ENCODE measurements at places on chromosomes 1 and 21.

GRCh38 chr1:242205622-242206489, 207.0 kb upstream of the MAP1LC3C start:
- DNase-seq, result no peak

- DNase-seq, result no peak
Observed at GRCh38 chr21:45364468-45365185, 40.3 kb upstream of the COL18A1 start.

DNA sequence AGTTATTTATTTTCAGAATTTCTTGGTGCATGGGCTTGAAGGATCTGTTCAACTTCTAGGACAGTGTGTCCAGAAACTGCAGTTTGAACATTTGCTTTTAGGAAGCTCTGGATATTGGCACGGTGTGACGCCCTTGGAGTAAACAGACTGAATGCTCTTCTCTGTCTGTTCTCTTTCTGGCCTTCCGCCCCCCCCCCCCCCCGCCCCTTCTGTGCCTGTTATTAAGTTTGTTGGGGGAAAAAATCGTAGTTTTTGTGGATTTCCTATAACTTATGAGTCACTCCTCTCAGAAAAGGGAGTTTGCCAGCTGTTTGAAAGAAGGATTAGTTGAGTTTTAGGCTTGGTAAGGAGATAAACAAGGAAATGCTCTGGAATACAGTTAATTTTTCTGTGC, 1.2 kb downstream of the KCTD3 start:
- no peak for DNase-seq

GRCh38 chr1:51385776-51386175, 55.4 kb upstream of the TTC39A start:
- no peak for DNase-seq

- no peak for DNase-seq
Observed at GRCh38 chr1:233443040-233443760, 115.7 kb downstream of the MAP3K21 start.

- peak; percentile 75 for DNase-seq
Observed at GRCh38 chr1:23624440-23624839, 65.1 kb upstream of the ID3 start.

GRCh38 chr1:8018492-8019228, 7.4 kb downstream of the ERRFI1 start:
- no peak for DNase-seq

GRCh38 chr21:34603002-34603709, 11.8 kb downstream of the RCAN1 start:
- peak; percentile 82 for DNase-seq

GRCh38 chr1:246724731-246725095, 504 bp downstream of the SCCPDH start:
- DNase-seq, result peak; percentile 11

- DNase-seq, result no peak
Observed at GRCh38 chr1:160578175-160578524, 1.1 kb downstream of the CD84 start.

DNA sequence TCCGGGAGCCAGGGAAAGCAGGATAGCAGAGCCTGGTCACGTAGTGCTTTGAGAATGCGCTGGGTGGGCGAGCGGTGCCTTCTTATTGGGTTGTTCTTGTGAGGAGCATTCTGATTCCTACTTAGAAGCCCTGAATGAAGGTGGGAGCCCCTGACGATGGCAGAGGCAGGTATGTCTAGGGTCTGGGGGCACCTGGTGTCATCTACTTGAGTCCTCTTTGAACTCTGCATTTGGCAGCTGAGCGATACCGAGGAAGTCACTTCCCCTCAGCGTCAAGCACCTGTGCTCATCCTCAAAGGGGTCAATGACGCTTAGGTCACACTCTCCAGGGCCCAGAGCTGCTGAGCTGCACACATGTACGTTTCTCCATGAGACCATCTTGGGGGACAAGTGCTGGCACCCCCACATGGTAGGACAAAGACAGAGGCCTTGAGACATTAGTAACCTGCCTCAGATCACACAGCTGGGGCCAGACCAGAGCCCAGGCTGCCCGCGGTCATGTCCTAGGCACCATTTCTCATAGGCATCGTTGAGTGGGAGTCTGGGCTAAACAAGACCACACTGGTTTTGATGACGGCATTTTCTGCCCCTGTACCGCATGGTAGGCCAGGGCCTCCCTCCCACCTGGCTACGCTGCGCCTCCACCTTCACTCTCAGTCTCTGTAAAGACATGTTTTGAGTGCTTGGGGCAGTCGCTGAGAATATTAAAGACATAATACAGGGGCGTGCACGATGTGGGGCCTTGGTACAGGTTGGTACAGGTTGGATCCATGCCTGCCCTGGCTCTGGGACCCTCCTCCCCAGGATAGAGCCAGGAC, 69.1 kb upstream of the ABCG1 start:
- DNase-seq, result no peak

GRCh38 chr1:40266786-40267535, 8.9 kb downstream of the ZMPSTE24 start:
- DNase-seq, result no peak

GRCh38 chr1:112507921-112508277, 866 bp upstream of the WNT2B start:
- peak; percentile 28 for DNase-seq

DNA sequence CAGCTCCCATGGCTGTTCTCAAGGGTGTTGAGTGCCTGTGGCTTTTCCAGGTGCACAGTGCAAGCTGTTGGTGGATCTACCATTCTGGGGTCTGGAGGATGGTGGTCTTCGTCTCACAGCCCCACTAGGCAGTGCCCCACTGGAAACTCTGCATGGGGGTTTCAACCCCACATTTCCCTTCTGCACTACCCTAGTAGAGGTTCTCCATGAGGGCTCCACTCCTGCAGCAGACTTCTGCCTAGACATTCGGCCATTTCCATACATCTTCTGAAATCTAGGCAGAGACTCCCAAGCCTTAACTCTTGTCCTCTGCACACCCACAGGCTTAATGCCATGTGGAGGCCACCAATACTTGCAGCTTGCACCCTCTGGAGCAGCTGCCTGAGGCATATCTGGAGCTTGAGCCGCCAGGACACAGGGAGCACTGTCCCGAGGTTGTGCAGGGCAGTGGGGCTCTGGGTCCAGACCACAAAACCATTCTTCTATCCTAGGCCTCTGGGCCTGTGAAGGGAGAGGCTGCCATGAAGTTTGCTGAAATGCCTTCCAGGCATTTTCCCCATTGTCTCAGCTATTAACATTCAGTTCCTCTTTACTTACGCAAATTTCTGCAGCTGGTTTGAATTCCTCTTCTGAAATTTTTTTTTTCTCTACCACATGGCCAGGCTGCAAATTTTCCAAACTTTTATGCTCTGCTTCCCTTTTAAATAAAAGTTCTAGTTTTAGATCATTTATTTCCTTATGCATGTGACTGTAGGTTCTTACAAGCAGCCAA, 8.8 kb upstream of the CAPN8 start:
- no peak for DNase-seq

DNA sequence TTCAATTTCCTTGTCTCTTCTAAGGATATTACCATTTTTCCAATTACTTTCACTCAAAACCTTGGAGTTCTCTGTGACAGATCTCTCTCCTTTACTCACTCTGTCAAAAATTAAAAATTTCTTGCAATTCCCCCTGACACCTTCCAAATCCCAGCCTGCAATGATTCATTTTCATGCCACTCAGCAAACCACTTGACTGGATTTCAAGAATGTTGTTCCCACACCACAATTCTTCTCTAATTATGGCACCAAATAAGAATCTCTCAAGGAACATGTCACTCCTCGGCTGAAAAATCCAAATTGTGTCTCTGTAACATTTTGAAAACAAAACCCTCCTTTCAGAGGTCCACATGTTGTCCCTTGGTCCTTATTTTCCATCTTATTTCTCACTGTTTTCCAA, 438.9 kb upstream of the ZP4 start:
- no peak for DNase-seq

GRCh38 chr1:113901191-113901590, 3.4 kb downstream of the AP4B1 start:
- DNase-seq, result no peak

GRCh38 chr1:230391776-230392535, 34.2 kb downstream of the PGBD5 start:
- no peak for DNase-seq

DNA sequence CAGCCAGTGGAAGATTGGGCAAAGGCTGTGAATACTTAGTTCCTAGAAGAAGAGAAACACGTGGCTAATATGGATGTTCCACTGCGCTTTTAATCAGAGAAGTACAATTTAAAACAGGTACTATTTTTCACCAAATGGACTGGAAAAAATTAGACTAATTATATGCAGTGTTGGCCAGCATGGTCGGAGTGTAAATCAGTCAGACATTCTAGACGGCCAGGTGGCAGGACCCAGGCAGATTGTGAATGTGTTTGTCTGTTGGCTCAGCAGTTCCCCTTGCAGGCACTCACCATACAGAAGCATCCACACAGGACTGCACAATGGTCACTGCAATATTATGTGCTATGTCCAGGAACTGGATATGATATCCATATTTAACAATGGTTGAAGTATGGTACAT, 23.9 kb upstream of the SLC25A34 start:
- no peak for DNase-seq

- DNase-seq, result no peak
Observed at GRCh38 chr1:55827350-55827749, 612.2 kb upstream of the USP24 start.

DNA sequence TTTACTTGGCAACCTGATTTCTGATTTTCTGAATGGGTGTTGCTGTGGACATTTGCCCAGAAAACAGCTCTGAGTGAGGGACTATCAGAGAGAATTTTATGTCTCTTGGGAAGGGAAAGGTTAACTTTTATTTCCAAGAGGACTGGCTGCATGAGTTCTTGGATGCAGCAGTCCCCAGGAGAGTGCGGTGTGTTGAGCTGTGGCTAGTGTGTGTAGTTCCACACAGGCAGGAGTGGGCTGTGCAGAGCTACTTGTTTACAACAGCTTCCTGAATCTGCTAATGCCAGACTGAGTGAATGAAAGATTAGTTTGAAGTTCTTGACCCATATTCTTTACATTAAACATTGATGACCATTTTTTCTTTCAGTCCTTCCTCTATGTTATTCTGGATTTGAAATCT, 41.0 kb upstream of the APOBEC4 start:
- no peak for DNase-seq

- DNase-seq, result no peak
Observed at GRCh38 chr21:19844334-19844733, 1153.9 kb upstream of the NCAM2 start.

DNA sequence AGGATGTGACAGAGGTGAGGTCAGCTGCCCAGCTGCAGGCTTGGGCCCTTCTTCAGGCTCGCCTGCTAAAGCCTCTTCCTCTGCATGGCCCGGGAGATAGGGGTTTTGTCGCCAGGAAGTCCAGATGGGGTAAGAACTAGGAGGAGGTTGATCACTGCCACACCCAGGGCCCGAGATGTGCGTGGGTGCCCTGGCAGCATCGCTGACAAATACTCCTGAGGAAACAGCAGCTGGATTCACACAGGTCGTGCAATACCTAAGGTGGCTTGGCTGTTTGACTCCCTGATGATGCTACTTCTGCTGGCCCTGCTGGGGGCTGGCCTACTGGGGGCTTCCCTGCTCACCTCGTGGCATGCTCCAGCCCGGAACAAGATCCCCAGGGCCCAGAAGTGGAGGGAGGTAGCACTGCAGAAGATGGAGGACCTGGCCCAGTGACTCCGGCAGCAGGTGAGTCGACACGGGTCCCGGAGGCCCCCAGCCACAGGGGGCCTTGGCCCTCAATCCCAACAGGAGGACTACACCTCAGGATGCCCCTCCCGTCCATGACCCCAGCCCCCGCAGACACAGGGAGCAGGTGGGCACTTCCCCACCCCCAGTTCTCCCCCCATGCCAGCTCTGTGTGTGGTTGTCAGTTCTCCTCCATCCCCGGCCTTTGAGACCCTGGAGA, 29.6 kb downstream of the FAAH start:
- DNase-seq, result no peak

GRCh38 chr1:63747445-63747844, 26.4 kb upstream of the ROR1 start:
- DNase-seq, result no peak

GRCh38 chr1:208019257-208019656, 108.3 kb upstream of the CD34 start:
- no peak for DNase-seq

DNA sequence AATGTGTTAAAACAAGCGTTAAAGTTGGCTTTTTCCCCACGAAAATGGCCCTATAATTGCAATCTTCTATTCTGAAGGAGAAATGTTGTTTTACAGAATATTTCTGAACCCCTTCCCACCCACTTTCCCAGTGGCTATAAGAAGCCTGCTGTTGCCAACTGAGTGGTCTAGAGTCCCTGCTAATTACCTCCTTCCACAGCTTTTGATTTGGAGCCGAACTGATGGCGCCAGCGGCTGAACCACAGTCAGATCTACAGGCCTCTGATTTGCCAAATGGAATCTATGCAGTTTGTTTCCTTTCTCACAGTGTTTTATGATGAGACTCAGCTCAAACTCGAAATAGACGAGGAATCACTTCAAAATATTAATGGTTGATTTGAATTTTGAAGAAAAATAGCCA, 76.0 kb upstream of the C1orf105 start:
- DNase-seq, result no peak

- DNase-seq, result no peak
Observed at GRCh38 chr1:147634645-147635044, 35.7 kb downstream of the ACP6 start.

- no peak for DNase-seq
Observed at GRCh38 chr1:65478379-65479026, 58.0 kb downstream of the LEPR start.
